ENCODE measurements at places on chromosomes 7 and 10.
A peak's percentile ranks its signal among the peaks of the same experiment; 100 is the strongest.

- DNase-seq, result peak; percentile 27
Observed at GRCh38 chr7:135757719-135758411, 9.3 kb upstream of the FAM180A start.

- peak; percentile 80 for DNase-seq
Observed at GRCh38 chr10:73965890-73966768, 31.8 kb upstream of the VCL start.

GRCh38 chr10:132376394-132376851 lies 20.6 kb upstream of the PWWP2B start:
- no peak for DNase-seq

DNA sequence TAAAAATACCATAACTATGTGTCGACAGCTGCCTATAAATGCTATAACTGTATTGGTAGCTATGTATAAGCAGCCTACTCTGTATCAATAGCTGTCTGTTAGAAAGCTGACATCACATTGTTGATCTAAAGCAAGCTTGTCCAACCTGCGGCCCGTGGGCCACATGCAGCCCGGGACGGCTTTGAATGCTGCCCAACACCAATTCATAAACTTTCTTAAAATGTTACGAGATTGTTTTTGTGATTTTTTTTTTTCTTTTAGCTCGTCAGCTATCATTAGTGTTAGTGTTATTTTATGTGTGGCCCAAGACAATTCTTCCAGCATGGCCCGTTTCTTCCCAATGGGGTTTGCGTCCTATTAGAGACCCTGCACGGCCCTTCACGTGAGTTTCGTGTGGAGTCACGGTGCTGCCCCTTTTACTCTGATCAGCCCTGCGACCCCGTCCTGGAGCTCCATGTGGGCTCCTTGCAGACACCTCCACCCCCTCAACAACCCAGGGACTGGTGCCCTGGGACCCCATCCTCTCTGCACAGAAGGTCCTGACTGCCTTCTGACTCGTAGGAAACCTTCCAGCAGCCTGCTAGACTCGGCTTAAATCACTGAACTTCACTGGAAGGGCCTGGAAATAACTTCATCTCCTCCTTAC lies 4.5 kb upstream of the PRKAR1B start:
- no peak for DNase-seq

- DNase-seq, result no peak
Observed at GRCh38 chr7:154347700-154348266, 295.6 kb downstream of the DPP6 start.

GRCh38 chr7:131861620-131862346 lies 305.4 kb upstream of the PODXL start:
- no peak for DNase-seq

- DNase-seq, result no peak
Observed at GRCh38 chr10:122165484-122166276, 105.4 kb upstream of the BTBD16 start.

DNA sequence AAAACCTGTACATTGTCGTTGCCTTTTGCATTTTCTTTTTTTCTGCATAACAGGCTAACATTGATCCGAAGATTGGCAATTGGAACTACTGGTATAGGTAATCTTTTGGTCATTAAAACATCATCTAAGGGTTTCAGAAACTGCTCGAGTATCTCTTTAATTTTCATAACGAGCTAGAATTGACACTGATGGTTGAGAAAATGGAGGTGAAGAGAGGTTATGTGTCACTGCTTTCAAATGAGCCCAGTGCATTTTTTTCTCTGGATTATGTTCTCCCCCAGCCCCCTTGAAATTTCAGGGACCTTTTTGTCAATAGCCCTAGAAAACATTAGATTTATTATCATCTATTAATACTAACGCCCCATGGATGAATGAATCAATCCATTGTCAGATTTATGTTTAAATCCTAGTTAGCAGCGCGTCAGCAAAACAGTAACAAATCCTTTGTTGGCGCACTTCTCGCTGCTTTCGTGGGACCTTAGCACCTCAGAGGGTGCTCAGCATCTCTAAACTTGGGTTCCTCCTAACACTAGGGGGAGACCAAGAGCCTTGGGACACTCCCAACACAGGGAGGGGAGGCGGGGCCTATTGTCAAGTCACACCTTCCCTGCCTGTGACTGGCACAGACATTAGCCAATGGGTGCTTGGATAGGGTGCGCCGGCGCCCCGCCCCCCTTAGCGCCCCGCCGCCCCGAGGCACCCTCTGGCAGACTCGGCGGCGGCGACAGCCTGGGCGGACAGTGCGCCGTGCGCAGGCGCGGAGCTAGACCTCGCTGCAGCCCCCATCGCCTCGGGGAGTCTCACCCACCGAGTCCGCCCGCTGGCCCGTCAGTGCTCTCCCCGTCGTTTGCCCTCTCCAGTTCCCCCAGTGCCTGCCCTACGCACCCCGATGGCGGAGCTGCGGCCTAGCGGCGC lies at the start of gene SUFU:
Gene SUFU (plus strand): TSS at position 709 of the 915 bp plus-strand sequence. CDS start 181 bp downstream, at position 890.
- peak; percentile 98 for DNase-seq

GRCh38 chr7:4788627-4789189 lies 13.3 kb downstream of the AP5Z1 start:
- DNase-seq, result no peak

DNA sequence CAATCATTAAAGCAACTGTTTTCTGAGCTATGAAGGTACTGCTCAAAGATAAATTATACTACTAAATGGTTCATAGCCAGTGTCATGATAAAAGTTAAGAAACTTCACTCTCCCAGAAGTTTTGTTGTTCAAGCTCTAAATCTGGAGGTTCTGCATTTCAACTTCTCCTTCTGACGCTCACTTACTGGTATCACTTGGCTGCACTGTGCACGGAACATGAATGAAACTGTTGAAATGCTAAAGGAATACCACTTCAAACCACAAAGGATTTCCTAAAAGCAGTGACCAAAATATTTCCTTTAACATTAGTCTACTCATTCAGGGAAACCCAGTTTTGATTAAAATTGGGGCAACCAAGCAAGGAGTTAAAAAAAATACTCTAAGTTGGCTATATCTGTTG lies 93.6 kb downstream of the UBE2H start:
- no peak for DNase-seq

DNA sequence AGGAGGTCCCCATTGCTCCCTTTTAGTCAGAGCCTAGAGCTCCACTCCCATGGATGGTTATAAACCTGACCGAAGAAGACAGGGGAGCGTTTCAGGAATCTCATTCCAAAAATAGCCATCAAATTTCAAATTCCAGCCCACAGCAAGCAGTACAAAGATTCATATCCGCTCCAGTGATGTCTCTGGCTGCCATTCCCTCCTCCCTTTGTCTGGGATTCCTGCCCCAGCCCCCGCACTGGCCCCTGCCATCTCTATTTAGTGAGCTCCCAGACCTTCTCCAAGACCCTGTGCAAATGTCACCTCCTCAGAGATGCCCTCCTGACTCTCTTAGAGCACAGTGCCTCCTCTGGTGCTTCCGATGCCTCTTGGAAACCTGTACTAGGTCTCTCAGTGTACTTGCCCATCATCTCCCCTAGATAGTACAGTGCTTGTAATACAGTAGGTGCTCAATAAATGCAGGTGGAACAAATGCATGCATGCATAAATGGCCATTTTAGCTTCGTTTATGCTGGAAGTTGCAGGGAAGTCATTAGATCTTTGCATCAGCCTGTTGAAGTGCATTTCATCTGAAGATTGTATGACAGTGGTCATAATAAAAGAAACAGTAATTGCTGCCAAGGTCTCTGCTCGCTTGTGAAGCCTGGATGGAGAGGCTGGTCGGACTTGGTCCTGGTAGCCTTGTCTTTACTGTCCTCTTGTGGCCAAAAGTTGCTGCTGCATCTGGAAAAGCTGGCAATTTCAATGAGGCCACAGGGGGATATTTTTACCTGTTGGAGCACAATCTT lies 32.0 kb upstream of the HABP2 start:
- peak; percentile 87 for DNase-seq

DNA sequence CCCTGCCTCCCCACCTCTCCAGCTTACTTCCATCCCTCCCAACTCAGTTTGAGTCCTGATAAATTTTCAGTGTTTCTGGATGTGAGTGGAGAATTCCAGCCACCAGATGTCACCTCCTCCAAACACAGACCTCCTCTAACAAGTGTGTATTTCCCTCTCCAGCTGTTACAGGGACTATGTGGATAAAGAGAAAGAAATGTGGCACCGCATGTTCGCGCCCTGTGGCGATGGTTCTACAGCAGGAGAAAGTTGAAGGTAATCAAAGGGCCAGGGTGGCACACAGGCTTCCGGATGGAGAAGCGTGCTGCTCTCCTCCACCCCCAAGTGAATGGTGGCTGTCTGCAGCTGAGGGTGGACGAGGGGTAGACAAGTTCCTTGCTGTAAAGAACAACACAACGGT lies 14.7 kb downstream of the FKBP6 start:
- peak; percentile 64 for DNase-seq

- no peak for DNase-seq
Observed at GRCh38 chr7:95317546-95317945, 6.8 kb downstream of the PON1 start.

GRCh38 chr7:85001495-85002345 lies 185.1 kb downstream of the SEMA3D start:
- DNase-seq, result no peak

DNA sequence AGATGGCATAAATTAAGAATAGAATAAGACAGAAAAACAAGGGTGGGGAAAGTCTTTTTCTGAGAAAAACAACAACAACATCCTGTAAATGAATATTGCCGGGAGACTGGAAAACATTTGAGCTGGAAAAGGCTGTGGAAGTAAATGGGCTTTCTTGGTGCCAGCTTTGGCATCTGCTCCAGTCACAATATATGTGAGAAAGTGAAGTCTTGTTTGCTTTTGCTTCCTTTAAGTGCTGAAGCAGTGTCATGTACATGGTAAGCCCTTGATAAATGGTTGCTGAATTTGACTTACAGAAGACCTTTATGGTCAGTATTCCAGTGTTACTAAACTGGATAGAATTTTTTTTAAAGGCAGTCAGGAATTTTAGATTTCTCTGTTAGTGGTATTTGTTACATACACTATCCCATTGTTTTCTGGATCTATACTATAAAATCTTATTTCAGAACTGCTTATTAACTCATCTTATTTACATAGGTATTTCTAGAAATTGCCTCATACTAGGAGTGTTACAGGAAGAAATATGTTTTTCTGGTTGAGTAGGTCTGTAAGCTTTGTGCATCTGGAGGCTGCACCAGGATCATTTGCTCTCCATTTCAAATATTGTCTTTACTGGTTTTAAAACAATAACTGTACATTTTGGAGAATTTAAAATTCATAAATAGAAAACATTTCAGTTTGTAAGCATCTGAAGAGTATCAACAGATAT lies 201.7 kb upstream of the FOXP2 start:
- no peak for DNase-seq

GRCh38 chr10:121910673-121911420 lies 17.0 kb downstream of the ATE1 start:
- no peak for DNase-seq

DNA sequence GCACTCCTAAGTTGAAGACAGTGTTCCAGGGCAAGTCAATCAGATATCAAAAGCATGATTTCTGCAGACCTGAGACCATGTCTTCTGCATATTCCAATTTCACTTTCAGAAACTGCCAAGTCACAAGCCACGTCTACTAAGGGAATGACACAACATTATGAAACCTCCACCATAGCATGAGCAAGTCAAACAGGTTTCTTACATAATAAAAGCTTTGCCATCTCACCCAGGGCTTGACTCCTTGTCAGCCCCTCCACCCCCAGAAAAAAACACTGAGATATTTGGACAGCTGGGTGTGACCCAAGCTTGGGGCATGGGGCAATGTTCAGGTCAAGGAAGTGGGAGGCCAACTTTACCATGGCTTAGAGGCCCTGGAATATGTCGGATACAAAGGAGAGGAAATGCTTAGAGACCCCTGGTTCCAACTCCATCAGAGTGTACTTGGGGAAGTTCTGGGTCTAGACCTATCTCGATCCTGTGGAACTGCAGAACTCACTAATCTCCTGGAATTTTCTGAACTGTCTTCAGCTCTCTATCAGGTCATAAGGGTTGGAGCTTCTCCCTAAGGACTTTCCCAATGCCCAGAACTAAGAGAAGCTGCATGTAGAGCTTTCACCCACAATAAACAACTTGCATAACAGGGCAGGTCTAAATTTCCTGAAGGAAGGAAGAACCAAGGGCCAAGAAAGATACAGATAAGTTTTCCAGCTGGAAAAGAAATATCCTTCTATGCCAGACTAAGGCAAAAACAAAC lies 80.6 kb upstream of the NAMPT start:
- no peak for DNase-seq

DNA sequence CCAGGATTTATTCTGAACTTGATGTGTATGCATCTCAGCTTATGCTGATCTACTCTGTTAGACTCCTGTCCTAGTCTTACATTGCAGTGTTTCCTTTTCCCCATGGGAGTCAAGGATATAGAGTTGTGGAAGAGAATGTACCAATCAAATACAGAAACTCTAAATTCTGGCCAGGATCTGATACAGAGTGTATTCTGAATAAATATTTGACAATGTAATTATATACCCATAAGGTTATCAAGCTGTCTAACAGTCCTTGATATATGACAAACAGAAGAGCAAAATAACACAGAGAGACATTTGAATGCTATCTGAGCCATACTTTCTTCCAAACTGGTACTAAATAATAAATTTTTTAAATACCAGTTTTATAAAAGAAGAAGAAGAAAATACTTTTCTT lies 116.8 kb downstream of the ETV1 start:
- no peak for DNase-seq

DNA sequence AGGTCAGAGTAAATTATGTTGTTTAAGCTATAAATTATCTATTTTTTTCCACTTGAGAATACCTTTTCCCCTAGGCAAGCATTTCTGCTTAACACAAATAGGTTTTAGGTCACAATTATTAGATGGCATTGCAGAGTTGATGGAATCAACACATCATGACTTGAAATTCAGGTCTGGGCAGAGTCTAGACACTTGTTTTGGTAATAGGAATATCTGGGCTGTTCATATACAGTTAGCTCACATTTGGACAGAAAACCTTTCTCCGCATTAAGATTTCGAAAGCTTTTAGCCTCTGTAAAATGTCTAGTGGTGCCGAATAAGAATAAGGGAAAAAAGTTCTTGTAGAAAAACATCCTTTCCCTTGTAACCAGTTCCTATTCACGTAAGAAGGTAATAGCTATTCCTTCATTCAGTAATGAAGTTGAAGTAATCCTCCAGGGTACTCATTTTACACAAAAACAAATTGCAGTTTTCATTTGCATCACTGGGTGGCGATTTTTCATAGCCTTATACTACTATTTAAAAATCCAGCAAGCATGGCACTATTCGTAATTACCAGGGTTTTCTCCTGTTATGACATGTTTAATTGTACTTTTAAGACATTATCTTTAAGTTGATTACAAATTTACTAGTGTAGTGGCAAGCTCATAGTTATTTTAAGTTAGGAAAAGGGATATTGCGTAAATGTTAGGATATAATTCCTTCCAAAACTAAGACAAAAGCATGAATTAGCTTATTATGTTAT lies 37.0 kb downstream of the RPA3 start:
- DNase-seq, result peak; percentile 77

- no peak for DNase-seq
Observed at GRCh38 chr10:133154996-133155778, 4.8 kb upstream of the KNDC1 start.

- no peak for DNase-seq
Observed at GRCh38 chr7:99027241-99027640, 116.7 kb downstream of the SMURF1 start.

DNA sequence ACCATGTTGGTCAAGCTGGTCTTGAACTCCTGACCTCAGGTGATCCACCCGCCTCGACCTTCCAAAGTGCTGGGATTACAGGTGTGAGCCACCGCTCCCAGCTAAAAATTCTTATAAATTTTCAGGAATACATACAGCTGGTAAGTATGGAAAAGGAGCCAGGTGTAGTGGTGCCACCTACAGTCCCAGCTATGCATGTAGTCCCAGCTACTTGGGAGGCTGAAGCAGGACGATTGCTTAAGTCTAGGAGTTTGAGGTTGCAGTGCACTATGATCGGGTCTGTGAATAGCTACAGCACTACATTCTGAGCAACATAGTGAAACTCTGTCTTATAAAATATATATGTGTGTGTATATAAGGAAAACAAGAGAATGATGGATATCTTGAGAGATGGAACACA lies 19.0 kb downstream of the LDB1 start:
- DNase-seq, result no peak
